ENCODE measurements at places on chromosomes 5 and 9. TPM values are rescaled to one million over a fixed set of nuclear protein-coding genes. Genes with fewer than 3 reads are reported as not detected.

Gene FCN1
- not detected for polyA plus RNA-seq

Gene SYK
- polyA plus RNA-seq: 0.56 TPM

Gene TAL2
- polyA plus RNA-seq: not detected

Gene IL13
- polyA plus RNA-seq: not detected

Gene PCDHGA9
- polyA plus RNA-seq: not detected

Gene ADCY2
- polyA plus RNA-seq: not detected

Gene PCDHB10
- not detected for polyA plus RNA-seq

Gene OMD
- polyA plus RNA-seq: not detected

Gene IFNK
- not detected for polyA plus RNA-seq

Gene GABRP
- not detected for polyA plus RNA-seq

Gene PCDHGB6
- polyA plus RNA-seq: 0.25 TPM

DNA sequence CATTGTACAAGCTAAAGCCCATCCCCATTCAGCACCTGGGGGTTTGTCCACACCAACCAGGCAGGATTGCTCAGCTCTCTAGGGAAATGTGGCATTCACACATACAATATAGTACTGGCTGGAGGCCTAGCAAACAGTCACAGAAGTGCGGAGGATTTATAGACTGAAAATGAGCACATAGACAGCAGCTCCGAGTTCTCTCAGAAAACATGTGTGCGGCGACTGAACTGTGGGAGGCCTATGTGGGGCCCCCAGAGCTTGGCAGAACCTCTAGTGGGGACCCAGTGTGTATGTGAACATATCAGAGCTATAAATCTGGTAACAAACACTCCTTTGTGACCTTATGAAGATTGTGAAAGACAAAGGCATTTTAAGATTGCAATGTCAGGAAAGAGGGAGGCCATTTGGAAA lies 431.1 kb downstream of the DTWD2 start:
- DNase-seq: no peak

DNA sequence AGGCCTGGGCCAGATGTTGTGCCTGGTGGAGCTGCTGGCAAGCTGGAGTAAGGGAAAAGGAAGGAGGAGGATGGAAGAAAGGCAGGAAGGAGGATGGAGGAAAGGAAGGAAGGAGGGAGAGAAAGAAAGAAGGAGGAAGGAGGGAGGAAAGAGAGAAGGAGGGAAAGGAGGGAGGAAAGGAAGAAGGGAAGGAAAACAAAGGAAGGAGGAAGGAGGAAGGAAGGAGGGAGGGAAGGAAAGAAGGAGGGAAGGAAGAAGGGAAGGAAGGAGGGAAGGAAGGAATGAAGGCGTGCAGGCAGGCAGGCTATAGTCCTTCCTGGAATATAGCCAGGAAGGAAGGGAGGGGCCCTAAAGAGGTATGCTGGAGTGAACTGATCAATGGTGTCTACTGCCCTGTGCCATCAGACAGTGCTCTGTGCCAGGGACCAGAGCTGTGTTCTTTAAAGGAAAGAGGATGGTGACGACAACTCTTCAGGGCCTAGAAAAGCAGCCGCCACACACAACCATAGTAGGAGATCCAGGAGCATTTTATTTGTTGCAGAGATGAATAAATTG lies 61.4 kb upstream of the UBTD2 start:
- DNase-seq: no peak

- DNase-seq: no peak
Measured at GRCh38 chr9:89020754-89021153, 29.5 kb downstream of the S1PR3 start.

DNA sequence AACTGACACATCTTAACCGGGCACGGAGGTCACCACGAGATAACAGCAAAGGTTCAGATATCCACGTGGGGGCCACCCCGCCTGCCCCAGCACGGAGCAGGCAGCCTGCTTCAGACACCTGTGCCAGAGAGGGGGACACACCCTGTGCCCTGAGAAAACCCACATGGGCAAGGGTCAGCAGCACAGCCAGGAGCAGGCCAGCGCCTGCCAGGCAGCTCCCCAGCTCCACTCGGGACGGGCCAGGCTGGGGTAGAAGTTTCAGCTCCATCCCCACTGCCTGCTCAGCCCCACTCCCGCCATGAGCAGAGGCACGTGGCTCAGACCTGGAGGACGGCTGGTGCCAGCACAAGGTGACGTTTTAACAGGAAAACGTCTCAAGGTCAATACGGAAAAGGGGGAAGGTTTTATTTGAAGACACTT lies 22.2 kb downstream of the SLC12A7 start:
- DNase-seq: no peak

- DNase-seq: no peak
Measured at GRCh38 chr9:90546200-90546599, 96.4 kb downstream of the DIRAS2 start.

- DNase-seq: no peak
Measured at GRCh38 chr9:129983891-129984290, 59.1 kb downstream of the FNBP1 start.

DNA sequence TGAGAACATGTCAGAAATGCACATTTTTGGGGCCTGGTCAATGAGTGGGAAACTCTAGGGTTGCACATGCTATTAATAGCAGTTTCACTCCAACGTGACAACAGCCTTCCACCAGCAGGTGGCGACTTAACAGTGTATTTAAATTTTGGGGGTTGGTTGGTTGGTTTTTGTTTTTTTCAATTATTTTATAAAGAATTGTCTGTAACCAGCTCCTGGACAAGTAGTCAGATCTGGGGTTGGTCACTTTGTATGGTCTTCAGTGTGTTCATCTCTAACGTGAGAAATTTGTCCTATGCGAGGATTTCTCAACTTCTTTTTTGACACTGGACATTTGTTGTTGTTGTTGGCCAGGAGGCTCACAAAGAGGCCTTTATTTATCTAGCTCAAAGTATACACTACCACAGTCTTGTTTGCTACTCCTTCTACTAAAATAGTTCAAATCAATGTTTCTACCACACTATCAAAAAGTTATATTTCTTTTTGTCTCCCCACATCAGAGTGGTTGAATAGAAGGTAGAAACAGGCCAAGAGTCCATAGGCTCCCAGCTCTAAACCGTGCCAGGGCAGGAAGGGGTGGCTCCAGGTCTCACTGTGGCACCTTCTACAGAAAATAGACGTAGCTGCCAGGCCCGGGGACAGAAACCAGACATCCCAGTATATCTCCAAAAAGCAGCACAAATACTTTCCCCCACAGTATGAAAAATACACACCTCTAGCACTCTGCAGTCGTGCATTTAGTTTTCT lies 110.4 kb downstream of the TRPM6 start:
- DNase-seq: peak; percentile 56

DNA sequence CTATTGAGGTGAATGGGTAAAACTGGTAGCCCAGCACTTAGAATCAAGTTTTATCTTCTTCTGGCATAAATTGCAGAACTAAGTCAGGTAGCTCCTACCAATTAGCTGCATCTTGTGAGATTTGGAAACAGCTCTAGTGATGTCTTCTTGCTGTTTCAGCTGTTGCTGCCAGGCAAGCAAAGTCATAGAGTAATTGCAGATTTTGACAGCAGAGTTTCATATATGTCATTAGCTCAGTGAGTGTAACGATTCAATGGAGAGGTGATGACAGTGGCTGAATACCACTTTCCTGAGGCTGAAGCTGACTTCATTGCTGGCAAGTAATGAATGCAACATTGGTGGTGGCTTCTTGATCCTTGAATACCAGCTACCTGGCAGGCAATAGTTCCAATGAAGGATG lies 1109.7 kb upstream of the CDH18 start:
- DNase-seq: no peak

GRCh38 chr9:99852617-99853016 lies 30.9 kb downstream of the NR4A3 start:
- DNase-seq: no peak

- DNase-seq: no peak
Measured at GRCh38 chr5:132364319-132364718, 5.2 kb upstream of the SLC22A5 start.

DNA sequence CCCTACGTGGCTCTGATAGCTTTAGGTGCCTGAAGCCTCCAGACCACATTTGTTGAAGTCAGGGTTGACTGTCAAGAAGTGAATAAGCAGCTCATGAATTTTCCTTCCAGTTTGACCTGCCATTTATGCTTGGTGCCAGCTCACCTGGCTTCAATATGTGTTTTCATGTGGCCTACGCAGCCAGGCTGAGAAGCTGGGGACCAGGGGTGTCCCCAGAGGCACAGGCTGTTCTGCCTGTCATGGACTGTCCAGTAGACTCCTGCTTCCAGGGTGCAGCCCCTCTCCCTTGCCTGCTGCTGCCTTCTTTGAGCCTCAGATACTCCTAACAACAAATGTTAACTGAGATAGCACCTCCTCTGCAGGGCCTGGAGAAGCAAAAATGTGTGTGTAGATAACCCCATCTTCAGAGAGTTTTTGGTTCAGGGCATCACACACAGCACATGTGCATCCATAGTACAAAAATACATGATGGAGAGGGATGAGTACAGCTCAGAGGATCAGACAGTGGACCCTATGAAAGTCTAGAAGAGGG lies 5.8 kb downstream of the TNFAIP8 start:
- DNase-seq: no peak

GRCh38 chr9:2745560-2746380 lies 28.5 kb downstream of the KCNV2 start:
- no peak for DNase-seq

DNA sequence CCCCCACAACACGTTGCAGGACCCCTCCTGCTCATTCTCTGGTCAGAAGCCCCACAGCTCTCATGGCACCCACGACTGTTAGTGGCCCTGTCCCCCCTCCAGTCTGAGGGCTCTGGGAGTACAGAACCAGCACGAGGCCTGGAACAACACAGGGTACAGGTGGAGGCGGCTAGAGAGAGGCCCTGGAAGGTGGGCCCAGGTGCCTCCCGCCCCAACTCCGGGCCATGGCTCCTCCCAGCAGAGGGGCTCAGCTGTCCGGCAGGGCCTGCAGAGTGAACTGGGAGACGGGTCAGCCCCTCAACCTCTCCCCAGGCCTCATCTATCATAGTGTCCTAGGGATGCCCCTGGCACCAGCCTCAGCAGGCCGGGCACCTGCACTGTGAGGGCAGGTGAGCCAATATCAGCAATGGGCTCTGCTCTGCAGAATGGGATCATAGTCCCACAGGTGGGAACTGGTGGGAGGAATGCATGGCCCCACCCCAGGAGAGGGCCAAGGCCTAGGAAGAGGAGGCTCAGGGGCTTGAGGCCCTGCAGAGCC lies 58.6 kb downstream of the BARX1 start:
- peak; percentile 26 for DNase-seq

GRCh38 chr9:15211160-15211814 lies 95.7 kb downstream of the TTC39B start:
- peak; percentile 43 for DNase-seq

DNA sequence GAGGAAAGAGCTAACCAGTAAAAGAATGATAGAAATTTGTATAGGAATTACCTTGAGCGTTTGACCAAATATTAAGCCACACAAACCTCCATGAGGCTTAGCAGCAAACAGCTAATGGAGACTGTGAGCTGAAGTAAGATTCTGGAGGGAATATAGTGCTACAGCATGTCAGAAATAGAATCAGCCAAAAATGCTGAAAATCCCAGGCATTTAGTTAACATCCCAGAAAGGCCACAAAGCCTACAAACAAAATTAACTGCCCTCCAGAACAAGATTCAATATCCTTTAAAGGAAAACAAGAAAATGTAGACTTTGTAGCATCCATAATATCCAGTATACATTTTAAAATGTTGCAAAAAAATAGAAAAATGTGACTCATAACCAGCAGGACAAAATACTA lies 257.8 kb upstream of the TUSC1 start:
- DNase-seq: no peak

DNA sequence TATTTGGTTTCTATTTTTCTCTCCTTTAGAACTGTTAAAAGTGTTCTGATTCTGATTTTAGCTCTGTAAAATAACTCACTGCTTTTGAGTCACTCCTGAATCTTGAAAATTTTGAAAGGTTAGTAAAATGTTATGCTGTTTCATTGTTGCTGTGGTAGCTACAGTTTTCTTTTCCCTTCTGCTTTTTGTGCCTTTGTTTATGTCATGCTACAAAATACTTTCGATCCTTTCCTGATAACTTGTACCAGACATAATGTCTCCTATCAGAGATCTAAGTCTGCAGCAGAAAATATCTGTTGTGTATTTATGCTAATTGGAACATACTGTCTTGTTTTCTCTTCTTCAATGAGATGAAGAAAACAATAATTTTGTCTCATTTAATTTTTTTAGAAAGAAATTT lies 26.9 kb upstream of the CEP120 start:
- DNase-seq: no peak

DNA sequence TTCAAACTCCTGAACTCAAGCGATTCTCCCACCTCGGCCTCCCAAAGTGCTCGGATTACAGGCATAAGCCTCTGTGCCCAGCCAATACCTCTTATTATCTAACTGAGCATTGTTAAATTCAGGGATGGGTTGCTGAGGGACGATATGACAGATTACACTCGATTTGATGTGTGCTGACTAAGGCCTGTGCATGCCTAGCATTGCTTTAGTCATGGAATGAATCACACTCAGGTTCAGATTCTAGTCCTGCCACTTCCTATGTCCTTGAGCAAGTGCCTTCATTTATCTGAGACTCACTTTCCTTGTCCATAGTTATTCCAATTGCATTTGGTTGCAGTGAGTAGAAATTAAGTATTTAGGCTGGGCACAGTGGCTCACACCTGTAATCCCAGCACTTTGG lies 19.5 kb downstream of the THBS4 start:
- DNase-seq: no peak

GRCh38 chr9:32401488-32401887 lies 17.0 kb downstream of the ACO1 start:
- no peak for DNase-seq

GRCh38 chr5:172726966-172727365 lies 44.0 kb downstream of the DUSP1 start:
- DNase-seq: no peak

GRCh38 chr9:113901221-113901688 lies 25.1 kb downstream of the ZNF618 start:
- DNase-seq: no peak

- no peak for DNase-seq
Measured at GRCh38 chr9:114399381-114399780, 11.6 kb upstream of the AKNA start.

- DNase-seq: no peak
Measured at GRCh38 chr9:77176106-77176505, 1.2 kb upstream of the VPS13A start.

- no peak for DNase-seq
Measured at GRCh38 chr5:147310059-147310704, 75.4 kb downstream of the STK32A start.

GRCh38 chr5:139758510-139759075 lies 37.0 kb upstream of the PSD2 start:
- no peak for DNase-seq

DNA sequence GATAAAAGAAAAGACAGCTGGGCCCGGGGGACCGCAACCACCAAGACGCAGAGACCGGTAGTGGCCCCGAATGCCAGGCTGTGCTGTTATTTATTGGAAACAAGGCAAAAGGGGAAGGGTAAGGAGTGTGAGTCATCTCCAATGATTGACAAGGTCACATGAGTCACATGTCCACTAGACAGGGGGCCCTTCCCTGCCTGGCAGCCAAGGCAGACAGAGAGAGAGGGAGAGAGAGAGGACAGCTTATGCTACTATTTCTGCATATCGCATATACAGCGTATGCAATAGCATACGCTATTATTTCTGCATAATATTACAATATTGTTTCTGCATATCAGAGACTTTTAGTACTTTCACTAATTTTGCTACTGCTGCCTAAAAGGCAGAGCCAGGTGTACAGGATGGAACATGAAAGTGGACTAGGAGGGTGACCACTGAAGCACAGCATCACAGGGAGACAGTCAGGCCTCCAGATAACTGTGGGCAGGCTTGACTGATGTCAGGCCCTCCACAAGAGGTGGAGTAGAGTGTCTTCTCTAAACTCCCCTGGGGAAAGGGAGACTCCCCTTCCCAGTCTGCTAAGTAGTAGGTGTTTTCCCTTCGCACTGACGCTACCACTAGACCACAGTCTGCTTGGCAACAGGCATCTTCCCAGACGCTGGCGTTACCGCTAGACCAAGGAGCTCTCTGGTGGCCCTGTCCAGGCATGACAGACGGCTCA lies 50.3 kb downstream of the RFX3 start:
- no peak for DNase-seq
